A549 (cell line): ENCODE measurements at places on chromosomes 4 and X. TPM values are rescaled to one million over a fixed set of nuclear protein-coding genes. Genes with fewer than 3 reads are reported as not detected.
A peak's percentile ranks its signal among the peaks of the same experiment; 100 is the strongest.

DNA sequence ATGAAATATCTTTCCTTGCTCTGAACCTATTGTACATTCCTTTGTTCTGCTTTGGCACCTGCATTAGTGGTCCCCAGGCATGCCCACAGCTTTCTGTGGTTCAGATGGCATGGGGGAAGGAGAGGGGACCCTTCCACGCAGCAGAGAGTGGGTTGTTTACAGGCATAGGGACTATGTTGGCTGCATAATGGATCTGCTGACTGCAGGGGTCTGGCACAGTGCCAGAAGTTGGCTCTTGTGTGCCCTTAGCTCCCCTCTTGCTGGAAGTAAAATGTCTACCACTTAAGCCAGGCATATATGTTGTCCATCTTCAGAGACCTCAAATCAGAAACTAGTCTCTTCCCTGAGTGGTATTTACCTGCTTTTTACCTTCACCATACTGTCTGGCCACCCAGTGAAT, 651.9 kb upstream of the PCDH7 start:
- no peak for DNase-seq

DNA sequence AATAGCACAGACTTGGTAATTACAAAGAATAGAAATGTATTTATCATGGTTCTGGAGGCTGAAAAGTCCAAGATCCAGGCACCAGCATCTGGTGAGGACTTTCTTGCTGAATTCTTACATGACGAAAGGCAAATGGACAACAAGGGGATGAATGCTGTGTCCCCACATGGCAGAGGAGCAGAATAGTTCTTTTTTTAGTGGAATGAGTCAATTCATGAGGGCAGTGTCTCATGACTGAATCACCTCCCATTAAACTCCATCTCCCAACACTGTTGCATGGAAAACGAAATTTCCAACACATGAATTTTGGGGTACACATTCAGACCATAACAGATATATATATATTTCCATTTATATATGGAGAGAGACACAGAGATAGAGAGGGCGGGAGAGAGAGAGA, 628.3 kb downstream of the TRIML1 start:
- DNase-seq: no peak

GRCh38 chrX:151801980-151802379, 67.4 kb downstream of the CNGA2 start:
- peak; percentile 30 for DNase-seq

DNA sequence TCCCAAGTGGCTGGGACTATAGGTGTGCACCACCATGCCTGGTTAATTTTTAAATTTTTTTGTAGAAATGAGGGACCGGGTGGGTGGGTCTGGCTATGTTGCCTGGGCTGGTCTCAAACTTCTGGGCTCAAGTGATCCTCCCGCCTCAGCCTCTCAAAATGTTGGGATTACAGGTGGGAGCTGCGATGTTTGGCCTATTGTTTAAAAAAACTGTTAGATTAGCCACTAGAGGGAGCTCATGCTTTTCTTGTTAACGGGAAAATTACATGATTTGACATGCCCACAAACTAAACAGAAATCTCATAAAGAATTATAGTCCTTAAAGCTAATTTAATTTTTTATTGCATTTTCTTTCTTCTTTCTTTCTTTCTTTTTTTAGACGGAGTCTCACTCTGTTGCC, 5.0 kb upstream of the SDAD1 start:
- DNase-seq: no peak

- DNase-seq: no peak
Observed at GRCh38 chr4:159445692-159446091, 342.8 kb downstream of the RAPGEF2 start.

- no peak for DNase-seq
Observed at GRCh38 chr4:123986268-123986798, 589.7 kb downstream of the SPRY1 start.

DNA sequence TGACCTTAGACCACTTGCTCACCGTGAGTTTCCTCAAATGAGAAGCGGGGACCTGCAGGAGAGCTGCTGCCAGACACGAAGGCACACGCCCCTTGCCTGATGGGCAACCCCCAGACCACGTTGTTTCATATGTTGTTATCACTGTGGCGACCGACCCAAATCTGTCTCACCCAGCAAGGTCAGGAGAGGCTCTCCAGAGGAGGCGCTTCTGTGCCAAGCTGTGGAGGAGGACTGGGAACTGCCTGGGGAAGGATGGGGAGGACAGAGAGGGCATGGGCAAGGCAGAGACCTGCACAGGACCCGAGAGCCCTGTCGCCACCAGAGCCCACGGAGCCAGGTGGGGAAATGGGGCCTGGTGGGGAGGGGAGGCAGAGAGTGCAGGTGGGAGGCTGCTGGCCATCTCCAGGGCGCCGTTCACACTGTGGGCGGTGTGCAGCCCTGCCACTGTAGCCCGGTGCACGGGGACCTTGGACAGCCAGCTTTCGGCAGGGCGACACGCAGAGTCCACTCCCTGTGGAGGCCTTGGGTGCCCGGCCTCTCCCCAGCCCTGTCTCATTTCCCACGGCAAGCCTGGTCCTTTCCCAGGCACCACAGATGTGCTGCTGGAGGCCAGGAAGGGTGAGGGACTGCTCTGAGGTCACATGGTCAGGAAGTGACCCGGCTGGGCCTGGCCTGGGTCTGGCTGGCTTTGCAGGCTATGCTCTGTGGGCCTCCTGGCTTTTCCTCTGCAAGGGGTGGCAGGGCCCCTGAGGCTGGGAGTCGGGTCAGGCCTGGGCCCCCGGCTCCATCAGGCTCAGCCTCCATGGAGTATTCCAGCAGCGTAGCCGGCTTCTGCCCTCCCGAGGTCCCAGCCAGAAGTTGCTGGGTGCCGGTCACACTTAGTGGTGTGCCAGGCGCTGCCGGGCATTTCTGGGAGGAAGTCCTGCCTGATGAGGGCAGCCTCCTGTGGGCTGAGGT, 3.2 kb downstream of the HTRA3 start:
- DNase-seq: no peak

DNA sequence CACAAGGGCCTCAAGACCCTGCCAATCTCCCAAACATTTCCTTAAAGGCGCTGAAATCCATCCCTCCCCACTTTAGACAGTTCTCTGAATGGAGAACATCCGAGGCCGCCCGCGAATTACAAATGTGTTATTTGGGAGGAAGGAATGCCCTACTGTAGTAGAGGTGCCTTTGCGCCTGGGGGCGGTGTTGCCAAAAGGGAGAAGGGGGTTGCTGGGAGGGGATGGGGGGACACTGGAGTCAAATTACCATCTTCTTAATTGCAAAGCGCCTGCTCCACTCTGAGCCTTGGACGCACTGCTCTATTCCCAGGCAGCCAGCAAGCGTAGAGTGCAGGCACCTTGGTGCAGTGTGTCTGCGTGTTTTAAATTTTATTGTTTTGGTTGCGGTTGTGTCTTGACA, 2.7 kb downstream of the TMEM255A start:
- DNase-seq: no peak

- no peak for DNase-seq
Observed at GRCh38 chr4:123365412-123365811, 31.2 kb upstream of the SPRY1 start.

DNA sequence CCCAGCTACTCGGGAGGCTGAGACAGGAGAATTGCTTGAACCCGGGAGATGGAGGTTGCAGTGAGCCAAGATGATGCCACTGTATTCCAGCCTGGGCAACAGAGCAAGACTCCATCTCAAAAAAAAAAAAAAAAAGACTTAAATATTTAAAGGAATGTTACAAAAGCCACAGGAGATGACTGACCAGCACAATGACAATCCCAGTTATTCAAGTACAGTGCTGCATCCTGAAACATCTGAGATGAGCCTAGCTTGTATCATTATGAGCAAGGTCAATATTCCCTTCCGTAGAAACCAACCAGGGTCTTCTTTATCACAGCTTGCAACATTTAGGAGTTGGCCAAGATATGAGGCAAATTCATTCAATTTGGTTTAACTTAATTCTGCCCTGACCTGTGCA, 38.6 kb downstream of the LNX1 start:
- DNase-seq: no peak

GRCh38 chr4:100083289-100083688, 107.0 kb downstream of the DDIT4L start:
- DNase-seq: no peak

DNA sequence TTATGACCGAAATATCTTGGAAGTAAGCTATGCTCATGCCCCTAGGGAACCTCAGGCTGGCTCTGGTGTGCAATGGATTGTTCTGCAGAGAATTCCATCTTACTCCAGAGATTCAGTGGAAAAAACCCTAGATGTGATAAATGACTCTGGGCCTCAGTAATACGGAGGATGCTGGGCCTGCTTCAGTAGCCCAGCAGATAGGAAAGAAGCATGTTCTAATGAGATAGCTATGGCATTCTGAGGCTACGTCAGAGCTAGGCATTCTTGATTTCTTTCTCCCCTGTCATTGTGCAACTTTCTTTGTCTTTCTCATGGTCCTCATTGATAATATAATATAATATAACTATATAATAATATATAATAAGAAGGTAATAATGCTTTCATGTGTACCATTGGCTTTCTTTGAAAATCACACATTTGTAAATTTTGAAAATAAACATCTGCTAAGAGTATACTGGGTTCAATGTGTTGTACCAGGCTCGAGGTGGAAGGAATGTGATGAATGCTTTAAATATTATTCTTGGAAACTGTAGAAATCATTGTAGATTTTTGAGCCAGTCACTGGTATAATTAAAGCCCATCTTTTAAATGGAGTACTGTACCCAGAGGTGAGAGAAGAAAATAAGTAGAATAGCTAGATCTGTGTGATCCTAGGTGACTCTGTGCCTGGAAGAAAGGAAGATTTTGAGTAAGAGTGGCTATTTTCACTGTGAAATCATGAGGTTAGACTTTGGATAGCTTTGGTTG, 152.0 kb downstream of the IL15 start:
- DNase-seq: no peak

DNA sequence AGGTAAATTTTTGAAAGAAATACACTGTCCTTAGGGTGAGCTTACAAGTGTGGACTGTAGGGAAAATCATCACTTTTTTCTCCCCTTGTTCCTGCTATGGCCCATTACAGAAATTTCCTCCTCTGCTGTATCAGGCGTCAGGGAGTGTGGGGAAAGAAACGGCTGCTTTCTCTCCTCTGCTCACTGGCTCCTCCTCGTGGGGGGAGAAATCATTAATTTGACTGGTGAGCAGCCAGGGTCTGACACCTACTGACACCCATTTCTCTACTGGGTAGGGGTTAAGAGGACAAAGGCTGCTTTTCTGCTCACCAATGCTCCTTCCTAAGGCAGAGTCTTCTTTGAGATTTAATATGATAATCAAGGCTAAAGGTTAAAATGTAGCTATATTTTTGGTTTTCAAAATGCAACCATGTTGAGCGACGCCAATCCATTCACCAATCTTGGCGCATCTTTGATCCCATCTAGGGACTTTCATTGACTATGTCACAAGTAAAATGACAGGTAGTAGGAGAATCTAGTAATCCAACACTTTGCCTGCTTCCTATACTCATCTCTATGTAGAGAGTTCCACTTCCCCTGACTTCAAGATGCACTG, 25.1 kb downstream of the SETD7 start:
- peak; percentile 50 for DNase-seq

The PAGE5 gene
- polyA plus RNA-seq: not detected in 3 replicates

The USP17L19 gene
- polyA plus RNA-seq: not detected in 3 replicates

The PABPC4L gene
- polyA plus RNA-seq: 0.35 to 0.59 TPM (median 0.53 TPM) in 3 replicates

The IL15 gene
- 12.7 to 16.2 TPM (median 14.1 TPM) in 3 replicates for polyA plus RNA-seq

The CDS1 gene
- 0.46 to 0.55 TPM (median 0.49 TPM) in 3 replicates for polyA plus RNA-seq

The THAP9 gene
- polyA plus RNA-seq: 1.7 to 2.3 TPM (median 2.3 TPM) in 3 replicates

The CCDC110 gene
- 0.03 TPM in 1 of 3 replicates, not detected in the others for polyA plus RNA-seq

The SH2D1A gene
- polyA plus RNA-seq: not detected in 3 replicates

The DRP2 gene
- polyA plus RNA-seq: 0.36 to 0.58 TPM (median 0.45 TPM) in 3 replicates

The WAS gene
- polyA plus RNA-seq: 0.21 to 0.44 TPM (median 0.29 TPM) in 3 replicates

The PDE6B gene
- polyA plus RNA-seq: 0.03 TPM in 1 of 3 replicates, not detected in the others

The TCEAL9 gene
- polyA plus RNA-seq: 124 to 153 TPM (median 143 TPM) in 3 replicates
